ENCODE measurements at places on chromosomes 5 and 9.
A peak's percentile ranks its signal among the peaks of the same experiment; 100 is the strongest.

DNA sequence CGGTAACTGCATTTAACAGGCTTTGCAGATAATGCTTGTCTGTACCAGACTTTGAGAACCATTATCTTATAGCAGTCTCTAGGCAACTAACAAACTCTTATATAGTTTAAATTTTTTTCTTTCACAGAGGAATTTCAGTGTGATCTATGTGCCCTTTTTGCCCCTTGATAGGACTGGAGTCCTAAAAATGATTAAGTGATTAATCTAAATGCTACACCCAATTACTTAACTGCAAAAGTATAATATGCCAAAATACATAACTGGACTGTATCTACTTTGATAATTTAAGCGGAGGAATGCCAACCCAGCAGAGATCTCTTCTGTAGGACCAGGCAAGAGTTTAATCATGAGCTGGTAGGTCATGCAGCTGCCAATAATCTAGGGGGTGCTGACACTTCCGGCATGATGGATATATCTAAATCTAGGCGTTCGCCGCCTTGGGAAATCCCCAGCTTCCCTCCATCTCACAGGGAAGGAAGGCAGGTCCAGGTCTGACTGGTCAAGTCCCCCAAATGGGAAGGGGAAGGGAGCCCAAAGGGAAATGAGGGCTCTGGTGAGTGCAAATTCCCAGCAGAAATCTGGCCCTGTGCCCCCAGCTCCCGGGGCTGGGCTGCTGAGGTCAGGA, 205.6 kb downstream of the GAPVD1 start:
- no peak for DNase-seq

GRCh38 chr5:133376986-133377385, 235.4 kb downstream of the FSTL4 start:
- DNase-seq = no peak

DNA sequence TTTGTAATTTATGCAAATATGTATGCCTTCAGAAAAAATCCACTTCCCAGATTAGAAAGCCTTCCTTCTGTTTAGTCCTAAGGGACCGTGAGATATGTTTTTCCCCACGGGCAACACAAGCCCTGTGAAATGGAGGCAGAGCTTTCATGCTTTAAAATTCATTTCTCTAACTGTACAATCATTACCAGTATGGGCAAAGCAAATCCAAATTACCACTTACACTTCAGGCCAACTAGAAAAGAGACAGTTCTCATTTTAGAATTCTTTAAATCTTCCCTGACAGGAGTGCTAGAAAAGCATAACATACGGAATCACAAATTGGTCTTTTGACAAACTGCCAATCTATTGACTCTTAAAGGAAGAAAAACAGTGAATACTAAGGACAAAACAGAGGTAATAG, 20.5 kb upstream of the TNPO1 start:
- DNase-seq = no peak

- no peak for DNase-seq
These were observed 17.9 kb downstream of the SLC36A3 start for GRCh38 chr5:151285683-151286082.

DNA sequence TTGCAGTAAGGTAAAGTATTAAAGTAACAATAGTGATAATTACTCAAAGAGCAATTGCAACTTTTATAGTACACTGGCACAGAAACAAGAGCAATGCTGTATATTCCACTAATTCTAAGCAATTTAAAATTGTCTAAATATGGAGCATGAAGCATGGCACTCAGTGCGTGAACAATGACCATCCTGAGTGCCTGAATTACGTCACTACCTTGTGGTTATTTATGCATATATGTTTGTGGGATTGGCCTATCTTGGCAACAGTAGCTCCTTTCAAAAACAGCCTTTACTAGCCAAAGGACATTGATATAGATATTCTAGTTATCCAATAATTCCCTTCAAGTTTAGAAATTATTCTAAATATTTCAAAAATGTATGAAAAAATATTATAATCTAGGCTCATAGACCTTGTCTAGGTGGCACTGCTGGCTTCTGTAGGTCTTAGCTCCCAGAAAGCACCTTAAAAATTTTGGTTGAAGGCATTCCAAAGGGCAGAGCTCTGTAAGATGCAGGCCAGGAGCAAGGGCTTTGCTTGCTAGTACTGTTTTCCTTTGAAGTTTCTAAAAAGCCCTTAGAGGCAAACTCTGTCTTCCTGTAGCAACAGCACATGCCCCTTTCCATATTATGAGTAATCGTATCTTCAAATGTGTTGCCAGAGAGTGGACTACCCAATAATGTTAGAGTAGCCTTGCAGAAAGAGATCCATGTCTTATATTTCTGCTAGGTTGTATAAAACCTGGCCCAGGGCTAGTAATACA, 719.3 kb downstream of the NR2F1-AS1 start:
- DNase-seq = no peak

- DNase-seq = no peak
These were observed 66.0 kb upstream of the RNU6ATAC start for GRCh38 chr9:134230092-134230941.

DNA sequence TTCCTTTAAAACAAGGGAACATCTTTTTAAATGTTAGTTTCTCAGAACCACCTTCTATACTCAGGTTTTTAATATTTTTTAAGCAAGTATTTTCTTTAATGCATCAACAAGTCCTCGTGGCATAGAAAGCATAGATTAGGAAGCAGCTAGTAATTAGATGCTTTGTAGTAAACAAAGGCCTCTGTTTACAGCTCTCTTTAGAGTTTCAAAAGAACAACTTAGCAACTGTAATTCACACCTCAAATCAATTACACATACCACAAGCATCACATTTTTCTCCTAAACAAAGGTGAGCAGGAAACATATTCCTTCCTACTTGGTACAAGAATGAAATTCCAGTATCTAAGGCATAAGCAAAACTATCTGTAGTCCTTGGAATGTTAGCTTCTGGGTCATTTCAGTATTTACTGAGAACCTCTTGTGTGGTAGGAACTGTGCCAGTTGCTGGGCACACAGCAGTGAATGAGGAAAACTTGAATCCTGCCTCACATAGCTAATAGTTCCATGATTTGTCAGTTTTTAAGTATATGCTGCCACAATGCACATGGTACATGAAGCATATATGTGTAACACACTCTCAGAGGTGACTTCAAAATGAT, 249.1 kb downstream of the CEMIP2 start:
- no peak for DNase-seq

- peak; percentile 60 for DNase-seq
These were observed 37.7 kb downstream of the NR2F1 start for GRCh38 chr5:93620487-93621326.

DNA sequence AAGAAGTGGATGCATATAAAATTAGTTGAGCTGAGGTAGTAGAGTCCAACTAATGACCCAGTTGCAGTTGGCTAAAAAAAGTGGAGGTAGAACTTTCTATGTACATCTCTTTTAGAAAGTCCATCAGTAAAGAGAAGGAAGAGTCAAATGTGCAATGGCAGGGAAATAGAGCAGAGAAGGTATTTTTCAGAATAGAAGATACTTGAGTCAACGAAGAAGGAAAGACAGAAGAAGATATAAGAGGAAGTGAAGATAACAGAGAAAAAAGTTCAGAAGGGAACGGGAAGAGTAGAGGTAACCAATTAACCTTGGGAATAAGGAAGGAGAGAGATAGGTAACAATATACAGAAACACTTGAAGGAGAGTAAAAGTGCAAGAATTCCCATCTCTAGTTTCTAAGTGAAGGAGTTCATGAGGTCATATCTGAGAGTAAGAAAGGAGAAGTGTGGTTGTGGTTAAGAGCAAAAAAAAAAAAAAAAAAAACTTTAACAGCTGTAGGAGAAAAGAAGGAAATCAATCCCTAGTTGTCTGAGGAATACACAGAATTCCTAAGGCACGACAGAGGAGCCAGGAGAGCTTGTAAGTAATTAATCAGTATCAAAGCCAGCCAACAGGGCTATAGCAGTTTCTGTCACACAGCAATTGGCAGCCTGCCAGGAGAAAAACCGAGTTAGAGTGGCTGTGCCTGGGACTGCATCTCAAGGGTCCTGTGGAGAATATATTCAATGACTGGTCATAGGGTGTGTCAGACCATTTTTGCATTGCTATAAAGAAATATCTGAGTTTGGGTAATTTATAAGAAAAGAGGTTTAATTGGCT, 61.0 kb downstream of the ARL15 start:
- DNase-seq = peak; percentile 17

- DNase-seq = no peak
These were observed 32.4 kb downstream of the GOLGA2 start for GRCh38 chr9:128243215-128244018.

GRCh38 chr5:174314261-174314660, 268.8 kb downstream of the NSG2 start:
- DNase-seq = no peak

DNA sequence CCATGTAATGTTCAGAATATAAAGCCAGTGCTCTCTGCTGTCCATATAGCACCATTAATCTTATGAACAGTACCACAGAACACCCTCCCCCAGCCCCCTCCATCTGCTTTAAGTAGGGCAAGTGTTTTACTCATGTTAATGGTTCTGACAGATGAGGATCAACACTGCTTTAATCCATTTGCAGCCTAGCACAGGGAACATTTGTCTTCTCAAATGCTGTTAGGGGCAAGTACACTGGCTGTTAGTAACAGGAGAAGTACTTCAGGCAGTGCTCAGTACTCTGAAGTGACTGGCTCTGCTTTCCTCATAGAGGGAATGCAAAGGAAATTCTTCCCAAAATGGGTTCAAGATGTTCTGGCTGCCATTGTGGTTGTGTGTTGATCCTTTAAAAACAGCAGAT, 202.6 kb downstream of the DCP2 start:
- no peak for DNase-seq

- DNase-seq = no peak
These were observed 65.4 kb upstream of the ASTN2 start for GRCh38 chr9:117480253-117480652.

GRCh38 chr5:3145641-3146040, 394.2 kb upstream of the IRX2 start:
- no peak for DNase-seq

GRCh38 chr5:5619546-5619945, 197.1 kb downstream of the ICE1 start:
- no peak for DNase-seq

GRCh38 chr9:17863213-17863883, 284.5 kb downstream of the SH3GL2 start:
- DNase-seq = no peak

GRCh38 chr5:493119-493701, 31.0 kb downstream of the SLC9A3 start:
- DNase-seq = no peak

GRCh38 chr5:45355189-45355992, 340.8 kb downstream of the HCN1 start:
- DNase-seq = no peak

DNA sequence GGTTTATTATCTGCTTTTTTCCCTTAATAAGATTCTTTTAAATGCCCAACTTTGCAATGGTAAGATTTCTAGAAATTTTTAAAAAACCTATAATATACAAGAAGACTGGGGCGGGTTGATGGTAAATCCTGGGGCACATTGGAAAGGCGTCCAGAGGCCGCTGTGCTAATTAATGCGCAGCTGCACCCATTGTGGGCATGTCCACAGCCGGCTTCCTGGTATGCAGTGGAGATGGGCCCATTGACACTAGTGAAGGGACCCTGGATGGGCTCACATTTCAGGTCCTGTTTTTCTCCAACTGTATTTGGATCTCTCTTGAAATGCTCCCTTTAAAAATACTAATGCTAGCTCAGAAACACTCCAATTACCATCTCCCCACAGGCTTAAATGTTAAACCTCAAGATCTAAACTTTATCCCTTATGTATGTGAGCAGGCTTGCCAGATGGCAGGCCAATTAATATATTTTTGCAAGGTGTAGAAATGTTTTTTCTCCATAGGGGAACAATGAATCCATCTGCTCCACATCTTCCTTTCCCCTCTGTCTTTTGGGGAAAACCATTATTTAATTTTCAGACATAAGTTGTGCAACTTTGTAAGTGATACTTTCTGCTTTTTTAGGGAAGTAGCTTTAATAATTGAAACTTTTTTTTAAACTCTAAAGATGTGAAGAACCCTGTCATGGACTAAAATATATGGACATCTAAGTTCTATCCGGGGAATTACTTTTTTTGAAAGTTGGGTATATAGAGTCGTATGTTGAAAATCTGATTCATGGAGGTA, 177.3 kb downstream of the CD180 start:
- peak; percentile 28 for DNase-seq

- no peak for DNase-seq
These were observed 865.4 kb upstream of the ACO1 start for GRCh38 chr9:31519011-31519410.

DNA sequence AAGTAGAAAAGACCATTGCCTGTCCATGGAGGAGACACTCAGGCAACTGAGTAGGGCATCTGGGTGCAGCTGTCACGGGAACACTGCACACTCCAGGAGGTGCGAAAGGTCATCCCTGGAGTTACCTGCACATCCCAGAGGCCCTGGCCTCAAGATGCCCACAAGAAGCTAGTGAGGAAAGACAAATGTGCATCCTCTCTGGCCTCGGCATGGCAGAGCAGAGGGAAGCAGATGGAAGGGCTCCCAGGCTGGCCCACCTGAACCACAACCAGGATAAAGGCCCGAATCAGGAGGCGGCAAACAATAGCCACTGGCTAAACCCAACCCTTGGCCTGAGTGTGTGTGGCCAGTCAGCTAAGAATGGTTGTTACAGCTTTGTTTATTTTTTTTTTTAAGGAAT, 231.7 kb downstream of the SYK start:
- no peak for DNase-seq

DNA sequence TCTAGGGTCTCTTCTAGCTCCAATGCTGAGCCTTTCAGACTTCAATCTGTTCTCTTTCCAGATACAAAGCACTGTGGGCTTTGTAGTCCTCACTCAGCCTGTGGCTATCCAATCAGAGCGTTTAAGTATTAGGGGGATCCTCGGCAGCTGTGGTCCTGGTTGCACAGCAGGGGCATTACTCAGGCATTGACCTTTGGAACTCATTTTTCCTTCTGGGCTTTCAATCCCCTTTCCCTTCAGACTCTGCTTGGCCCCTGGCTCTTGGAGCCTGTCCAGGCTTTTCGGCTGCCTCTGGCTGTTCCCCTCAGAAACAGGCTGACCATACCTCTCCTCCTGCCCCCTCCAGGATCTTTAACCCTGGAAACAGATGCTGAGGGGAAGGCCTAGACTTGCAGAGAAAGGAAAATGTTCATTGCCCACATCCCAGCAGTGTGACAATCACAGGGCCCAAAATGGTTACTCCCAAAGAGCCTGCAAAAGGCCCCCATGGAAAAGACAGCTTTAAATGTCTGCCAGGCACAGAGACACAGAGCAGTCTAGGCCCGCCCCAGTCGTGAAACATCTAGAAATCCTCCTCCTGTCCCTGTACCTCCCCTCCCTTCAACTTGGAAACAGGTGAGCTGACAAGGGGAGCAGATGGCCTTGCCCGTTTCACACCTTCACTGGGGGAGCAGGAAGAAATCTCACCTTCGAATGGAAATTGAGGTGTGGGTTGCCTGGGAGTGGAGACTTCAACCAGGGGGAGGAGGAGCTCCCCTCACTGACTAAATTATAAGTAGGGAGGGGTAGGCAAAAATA, 13.7 kb downstream of the C1QTNF2 start:
- no peak for DNase-seq

DNA sequence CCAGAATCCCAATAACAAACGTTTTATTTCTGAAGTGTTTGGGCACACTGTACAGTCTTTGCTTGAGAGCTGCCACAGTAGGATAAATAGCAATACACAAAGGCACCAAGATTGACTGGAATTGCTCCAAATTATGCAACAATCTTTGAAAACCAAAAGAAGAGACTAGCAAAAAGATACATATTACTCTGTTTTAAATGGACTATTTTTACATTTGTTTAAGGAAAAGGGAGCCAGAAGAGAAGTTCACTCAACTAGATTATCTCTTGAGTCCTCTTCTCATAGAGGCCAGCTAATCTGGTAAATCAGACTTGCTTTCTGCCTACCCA, 385.0 kb upstream of the SLC30A5 start:
- no peak for DNase-seq

All from NCI-H510A treated with DMSO at 0.1 percent for 48 hours (cell line).